ENCODE measurements at places on chromosomes 16 and 17.

- peak; percentile 40 for DNase-seq
These were observed 71.1 kb downstream of the N4BP1 start for GRCh38 chr16:48538746-48539484.

DNA sequence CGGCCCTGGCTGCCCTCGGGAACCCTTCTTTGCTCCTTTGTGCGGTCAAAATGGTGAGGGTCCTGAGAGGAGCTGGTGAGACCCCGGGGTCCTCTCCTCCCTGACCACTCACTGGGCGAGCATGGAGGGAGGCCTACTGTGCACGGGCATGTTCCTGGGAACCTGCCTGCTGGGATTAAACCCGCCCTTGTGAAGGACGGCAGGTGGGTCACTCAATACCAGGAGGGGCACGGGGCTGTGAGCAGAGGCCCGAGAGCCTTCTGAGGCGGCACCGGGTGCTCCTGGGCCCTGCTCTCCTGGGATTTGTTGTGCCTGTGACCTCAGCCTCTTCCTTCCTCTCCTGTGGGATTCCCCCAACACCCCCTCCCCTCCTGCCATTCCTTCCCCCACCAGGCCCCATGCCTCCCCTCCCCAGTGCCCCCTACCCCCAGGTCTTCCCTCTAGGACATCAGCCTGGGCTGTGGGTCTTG, 19.7 kb downstream of the METRNL start:
- no peak for DNase-seq

- no peak for DNase-seq
These were observed 309.8 kb downstream of the XYLT1 start for GRCh38 chr16:17160920-17161431.

GRCh38 chr17:42346481-42346880, 41.8 kb downstream of the STAT3 start:
- no peak for DNase-seq

DNA sequence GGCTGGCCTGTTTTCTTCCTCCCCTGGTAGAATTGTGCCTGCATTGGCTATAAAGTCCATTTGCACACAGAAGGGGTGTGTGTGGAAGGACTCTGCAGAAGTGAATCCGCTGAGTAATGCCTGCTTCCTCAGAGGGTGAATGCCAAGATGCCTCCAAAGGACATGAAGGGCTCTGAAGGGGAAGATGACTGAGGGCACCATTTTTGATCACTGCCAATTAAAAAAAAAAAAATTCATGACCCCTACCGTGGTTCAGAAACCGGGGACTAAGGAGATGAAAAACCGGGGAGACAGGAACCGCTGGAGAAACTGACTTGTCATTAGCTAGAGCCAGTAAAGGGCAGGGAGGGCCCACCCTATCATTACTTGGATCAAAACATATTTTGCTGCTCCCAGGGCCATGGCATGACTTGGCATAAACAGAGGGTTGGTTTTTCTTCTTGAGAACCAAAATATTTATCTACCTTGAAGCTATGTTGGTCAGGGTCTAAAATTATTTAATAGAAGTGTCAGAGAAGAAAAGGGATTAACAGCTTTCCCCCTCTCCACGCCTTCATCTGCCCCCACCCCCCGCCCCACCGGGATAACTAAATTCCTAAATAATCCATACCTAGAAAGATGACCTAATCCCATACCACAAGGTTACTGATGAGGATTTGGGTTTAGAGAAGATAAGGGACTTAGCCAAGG, 3.6 kb upstream of the USP7 start:
- DNase-seq, result no peak

- no peak for DNase-seq
These were observed 14.4 kb downstream of the CTRL start for GRCh38 chr16:67917140-67917851.

- no peak for DNase-seq
These were observed 9.1 kb upstream of the CRISPLD2 start for GRCh38 chr16:84810518-84811273.

Data from dermis microvascular lymphatic vessel endothelial cell (primary cell).